ENCODE measurements at places on chromosomes 6 and 20.

DNA sequence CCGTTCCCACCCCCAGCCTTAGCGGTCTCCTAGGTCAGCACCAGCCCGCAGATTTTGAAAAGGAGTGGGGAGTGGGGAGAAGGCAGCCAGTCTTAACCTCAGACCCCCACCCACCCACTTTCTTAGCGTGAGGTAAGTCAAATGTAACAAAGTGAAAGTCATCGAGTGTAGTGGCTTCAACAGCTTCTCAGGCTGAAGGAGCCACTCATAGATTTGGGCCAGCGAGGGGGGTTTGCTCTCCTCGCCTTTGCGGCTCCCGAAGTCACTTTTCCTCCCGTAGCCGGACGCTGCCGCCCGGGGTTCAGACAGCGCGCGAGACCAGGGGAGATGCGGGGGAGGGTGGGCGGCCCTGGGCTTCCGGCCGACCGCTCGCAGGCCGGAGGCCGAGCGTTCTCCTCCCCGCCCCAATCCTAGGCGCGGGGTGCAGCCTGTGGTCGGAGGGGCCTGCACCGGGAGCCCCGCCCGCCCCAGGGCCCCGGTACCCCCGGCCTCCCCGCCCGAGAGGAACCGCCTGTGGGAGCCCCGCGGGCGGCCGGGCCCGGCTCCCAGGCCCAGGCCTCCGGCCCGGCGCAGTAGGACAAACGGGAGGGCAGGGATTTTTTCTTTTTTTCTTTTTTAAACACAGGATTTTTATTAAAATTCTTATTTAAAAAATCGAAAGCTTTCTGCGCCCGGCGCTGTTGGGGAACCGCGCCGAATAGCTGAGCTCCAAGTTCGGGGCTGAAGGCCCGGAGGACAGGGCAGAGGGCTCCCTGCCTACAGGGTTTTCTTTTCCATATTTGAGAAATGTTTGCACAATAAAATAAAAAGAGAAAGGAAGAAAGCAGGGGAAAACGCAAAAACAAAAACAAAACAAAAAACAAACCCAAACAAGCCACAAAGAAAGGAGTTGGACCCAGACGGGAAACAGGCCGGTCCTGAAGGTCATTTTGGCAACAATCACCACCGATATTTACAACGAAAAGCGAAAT, 3.2 kb downstream of the NKX2-2 start:
- no peaks in the 10 kb centered on the region for H3K36me3 ChIP-seq
- H3K4me1 ChIP-seq = no peaks in the 10 kb centered on the region
- DNase-seq = no peak
- no peaks in the 10 kb centered on the region for H3K27me3 ChIP-seq
- no peak overlapping the region for H3K4me3 ChIP-seq
- H3K27ac ChIP-seq = no peak overlapping the region

- no peak overlapping the region for H3K4me3 ChIP-seq
- H3K27me3 ChIP-seq = no peaks in the 10 kb centered on the region
- no peak for DNase-seq
- H3K36me3 ChIP-seq = no peaks in the 10 kb centered on the region
These were observed 152.7 kb upstream of the FKBP1C start for GRCh38 chr6:63058601-63059000.

- H3K27me3 ChIP-seq = no peaks in the 10 kb centered on the region
- peaks cover 6% of the 10 kb centered on the region for H3K4me1 ChIP-seq
- no peak for DNase-seq
- H3K4me3 ChIP-seq = no peak overlapping the region
- peaks cover 25% of the 10 kb centered on the region for H3K36me3 ChIP-seq
- no peak overlapping the region for H3K27ac ChIP-seq
These were observed 34.0 kb downstream of the NCOA6 start for GRCh38 chr20:34791289-34792020.

- H3K4me3 ChIP-seq = no peak overlapping the region
- no peaks in the 10 kb centered on the region for H3K36me3 ChIP-seq
- DNase-seq = no peak
- H3K4me1 ChIP-seq = no peaks in the 10 kb centered on the region
- no peaks in the 10 kb centered on the region for H3K27me3 ChIP-seq
- H3K27ac ChIP-seq = no peak overlapping the region
These were observed 199.4 kb upstream of the ZNF184 start for GRCh38 chr6:27672113-27672799.

All from SJCRH30 (cell line).